Dermis blood vessel endothelial cell (primary cell): ENCODE measurements at places on chromosomes 3 and 15. TPM values are rescaled to one million over a fixed set of nuclear protein-coding genes. Genes with fewer than 3 reads are reported as not detected.

Gene EXD1
- total RNA-seq, result not detected in 2 replicates

Gene LIPH
- 0.19 TPM in 1 of 2 replicates, not detected in the other for total RNA-seq

Gene CYP1A2
- not detected in 2 replicates for total RNA-seq

Gene CA12
- total RNA-seq, result 0.68 and 0.79 TPM in 2 replicates

Gene PPP1R14D
- total RNA-seq, result not detected in 2 replicates

Gene RGMA
- total RNA-seq, result 0.34 and 0.47 TPM in 2 replicates

Gene PRKCI
- total RNA-seq, result 32.8 and 38.8 TPM in 2 replicates

Gene PRRT3
- total RNA-seq, result 0.68 and 0.84 TPM in 2 replicates

Gene C15orf61
- 1.5 and 1.6 TPM in 2 replicates for total RNA-seq

Gene OXTR
- total RNA-seq, result 4.6 and 5.3 TPM in 2 replicates

Gene AGBL1
- not detected in 2 replicates for total RNA-seq
